ENCODE measurements at places on chromosomes 11 and 22.

- no peak for DNase-seq
Measured at GRCh38 chr11:12087075-12088004, 23.1 kb upstream of the MICAL2 start.

DNA sequence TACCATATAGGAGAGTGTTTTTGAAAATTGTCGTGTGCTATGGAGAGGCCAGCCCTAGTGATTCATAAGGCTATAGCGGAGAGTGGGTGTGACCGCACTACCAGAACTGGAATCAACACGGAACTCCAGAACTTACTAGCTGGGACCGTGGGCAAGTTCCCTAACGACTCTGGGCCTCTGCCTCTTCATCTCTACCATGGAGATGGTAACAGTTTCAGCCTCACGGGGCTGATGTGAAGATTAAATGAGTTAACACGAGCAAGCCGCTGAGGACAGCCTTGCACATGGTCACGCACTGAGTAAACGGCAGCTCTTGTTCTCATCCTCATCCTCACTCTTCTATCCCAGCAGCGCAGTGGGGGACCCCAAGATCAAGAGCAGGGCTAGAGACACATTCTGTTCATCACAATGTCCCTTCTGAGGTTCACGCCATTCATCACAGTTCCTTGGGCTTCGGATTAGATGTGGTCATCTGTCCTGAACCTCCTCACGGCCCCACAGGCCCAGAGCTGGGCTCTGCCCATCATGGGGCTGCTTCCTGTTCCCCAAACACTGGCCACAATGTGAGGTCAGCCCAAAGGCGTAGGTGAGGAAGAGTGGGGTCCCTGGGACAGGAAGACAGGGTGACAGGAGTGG is 47.2 kb upstream of the CD5 start:
- no peak for DNase-seq

GRCh38 chr22:17149076-17149815 is 9.8 kb downstream of the HDHD5 start:
- DNase-seq, result no peak

DNA sequence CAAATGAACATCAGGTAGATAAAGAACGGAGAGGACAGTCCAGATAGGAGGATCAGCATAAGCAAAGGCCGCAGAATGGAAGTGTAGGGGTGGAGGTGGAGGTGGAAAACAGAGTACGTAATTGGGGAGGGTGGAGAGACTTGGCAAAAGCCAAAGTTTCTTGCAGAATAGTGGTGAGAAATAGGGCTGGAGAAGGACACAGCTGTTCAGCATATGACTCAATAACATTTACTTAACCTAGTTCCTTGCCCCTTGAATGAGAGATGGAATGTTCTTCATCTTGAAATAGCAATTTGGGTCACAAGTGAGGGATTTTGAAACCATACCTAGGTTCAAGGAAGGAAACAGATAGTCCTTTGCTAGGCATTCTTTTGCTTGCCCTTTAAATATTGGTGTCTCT is 235.9 kb upstream of the ARHGAP20 start:
- DNase-seq, result no peak

GRCh38 chr11:128061281-128061871 is 526.0 kb downstream of the ETS1 start:
- no peak for DNase-seq

DNA sequence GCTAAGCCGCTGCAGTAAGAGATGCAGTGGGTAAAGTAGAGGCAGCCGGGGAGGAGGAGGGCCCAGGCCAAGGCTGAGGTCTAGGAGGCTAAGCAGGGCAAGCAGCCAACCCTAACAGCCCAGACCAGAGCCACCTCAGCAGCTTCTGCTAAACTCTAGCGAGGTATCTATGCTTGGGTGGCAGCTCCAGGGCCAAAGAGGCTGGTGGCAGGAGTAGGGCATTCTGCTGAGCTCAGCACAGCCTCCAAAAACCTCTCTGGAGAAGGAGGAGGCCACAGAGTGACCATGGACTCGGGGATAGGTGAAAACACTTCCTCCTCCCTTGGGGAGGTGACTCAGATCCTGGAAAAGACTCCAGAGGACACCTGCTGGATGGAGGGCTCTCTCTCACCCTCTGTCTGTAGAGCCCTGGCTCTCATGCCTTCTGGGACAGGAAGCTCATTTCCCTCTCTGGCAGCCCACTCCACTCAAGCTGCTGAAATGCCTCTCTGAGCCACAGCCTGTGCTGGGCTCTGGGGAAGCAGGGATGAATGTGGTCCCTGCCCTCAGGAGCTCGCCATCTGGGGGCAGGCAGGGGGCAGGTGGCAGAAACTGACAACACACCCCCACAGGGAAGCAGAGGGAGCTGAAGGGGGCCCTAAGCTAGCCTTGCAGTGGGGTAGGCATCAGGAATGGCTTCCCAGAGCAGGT is 16.5 kb upstream of the TPBGL start:
- no peak for DNase-seq

DNA sequence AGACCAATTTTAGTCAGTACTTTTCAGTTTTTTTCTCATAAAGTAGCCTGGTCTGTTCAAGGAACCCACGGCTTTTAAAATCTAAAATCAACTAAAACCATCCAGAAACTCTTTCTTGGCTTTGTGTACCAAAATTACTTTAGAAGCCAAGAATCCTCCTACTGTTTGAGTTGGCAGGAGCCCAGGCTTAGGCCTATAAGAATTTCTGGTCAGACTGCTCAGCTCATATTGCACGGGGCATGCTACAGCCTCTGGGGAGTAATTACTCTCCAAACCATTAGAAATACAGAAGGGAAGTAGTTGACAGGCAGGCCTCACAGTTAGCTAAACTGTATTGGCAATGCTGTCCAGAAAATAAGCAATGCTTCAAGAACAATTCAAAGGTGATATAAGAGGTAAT is 1862.9 kb upstream of the RAG2 start:
- peak; percentile 2 for DNase-seq

- DNase-seq, result no peak
Measured at GRCh38 chr22:34592123-34592740, 473.7 kb upstream of the ISX start.

DNA sequence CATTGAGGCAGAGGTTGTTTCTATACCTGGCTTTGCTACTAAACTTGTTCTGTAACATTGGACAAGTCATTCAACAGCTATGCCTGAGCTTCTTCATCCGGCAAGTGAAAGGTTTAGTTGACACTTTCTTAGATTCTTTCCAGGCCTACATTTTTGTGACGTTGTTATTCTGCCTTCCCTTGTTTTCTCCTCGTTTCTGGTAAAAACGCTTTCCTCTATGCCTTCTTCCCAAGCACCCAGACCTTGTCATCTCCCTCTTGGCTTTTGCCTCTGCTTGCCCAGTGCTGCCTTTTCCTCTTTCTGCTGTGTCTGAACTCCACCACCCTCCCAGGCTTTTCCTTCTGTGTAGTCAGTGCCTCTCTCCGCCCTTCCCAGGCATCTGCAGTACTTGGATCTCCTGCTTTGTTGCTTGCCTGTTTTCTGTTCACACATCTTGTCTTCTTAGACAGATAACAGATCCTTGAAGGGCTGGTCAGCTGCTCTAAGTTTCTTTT is 1.4 kb upstream of the AMOTL1 start:
- no peak for DNase-seq

GRCh38 chr11:62710001-62710345 is 2.5 kb downstream of the GNG3 start:
- DNase-seq, result peak; percentile 46

GRCh38 chr22:20205964-20206708 is 55.3 kb upstream of the CCDC188 start:
- DNase-seq, result peak; percentile 74

GRCh38 chr11:61871158-61871597 is 20.2 kb downstream of the FADS3 start:
- DNase-seq, result peak; percentile 91

DNA sequence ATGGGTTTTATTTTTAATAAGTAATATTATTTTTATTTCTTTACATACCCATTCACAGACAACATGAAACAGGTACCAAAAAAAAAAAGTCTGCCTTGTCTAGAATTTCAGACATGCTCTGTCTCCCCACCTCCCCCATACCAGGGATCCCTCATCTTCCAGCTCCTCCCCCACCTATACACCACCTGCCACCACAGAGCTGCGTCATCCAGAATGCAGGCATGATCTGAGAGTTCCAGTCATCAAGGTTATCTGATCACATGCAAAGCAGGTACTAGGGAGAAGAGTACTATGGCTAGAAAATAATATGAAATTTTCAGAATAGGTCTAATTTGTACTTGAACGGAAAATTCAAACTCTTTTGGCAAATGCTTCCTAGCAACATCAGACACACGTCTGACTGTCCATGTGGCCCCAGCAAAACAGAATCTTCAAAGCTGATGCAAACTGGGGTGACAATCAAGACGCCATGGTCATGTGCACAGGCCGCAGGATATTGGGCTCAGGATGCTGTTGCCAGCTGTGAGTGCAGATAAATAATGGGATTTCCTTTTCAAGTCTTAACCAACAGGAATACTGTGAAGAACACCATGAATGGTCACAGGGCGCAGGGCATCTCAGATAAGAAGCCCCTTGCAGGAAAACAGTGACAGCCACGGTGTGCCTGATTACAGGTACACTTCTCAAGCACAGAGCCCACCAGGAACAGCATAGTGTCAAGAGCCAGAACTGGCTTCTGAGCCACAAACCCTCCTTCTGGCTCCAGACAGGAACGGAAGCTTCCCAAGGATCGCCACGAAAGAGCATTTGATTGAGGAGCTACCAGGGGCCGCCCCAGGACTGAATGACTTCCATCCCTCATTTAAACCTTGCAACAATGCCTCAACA is 169.5 kb downstream of the EFCAB6 start:
- DNase-seq, result no peak

DNA sequence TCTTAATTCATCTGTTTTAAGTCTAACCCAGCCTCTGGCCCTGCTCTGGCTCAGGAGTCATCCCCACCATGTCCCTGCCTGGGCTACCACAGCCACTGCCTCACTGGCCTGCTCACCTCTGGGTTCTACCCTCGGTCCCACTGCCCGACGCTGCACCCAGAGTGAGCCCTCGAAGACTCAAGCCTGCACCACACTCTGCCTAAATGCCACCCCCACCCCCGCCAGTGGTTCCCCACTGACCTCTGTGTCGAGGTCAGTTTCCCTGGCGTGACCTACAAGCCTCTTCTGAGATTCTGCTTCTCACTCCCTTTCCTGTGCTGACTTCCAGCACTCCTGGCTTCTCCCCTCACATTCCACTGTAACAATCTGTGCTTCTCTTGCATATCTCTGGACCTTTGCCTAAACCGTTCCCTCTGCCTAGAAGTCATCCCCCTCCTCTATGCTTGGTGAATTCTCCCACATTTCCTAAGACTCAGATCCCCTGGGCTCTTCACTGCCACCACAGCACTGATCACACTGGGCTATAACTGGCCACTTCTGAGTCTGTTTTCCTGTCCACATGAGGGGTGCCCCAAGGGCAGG is 12.5 kb upstream of the PDE2A start:
- no peak for DNase-seq

DNA sequence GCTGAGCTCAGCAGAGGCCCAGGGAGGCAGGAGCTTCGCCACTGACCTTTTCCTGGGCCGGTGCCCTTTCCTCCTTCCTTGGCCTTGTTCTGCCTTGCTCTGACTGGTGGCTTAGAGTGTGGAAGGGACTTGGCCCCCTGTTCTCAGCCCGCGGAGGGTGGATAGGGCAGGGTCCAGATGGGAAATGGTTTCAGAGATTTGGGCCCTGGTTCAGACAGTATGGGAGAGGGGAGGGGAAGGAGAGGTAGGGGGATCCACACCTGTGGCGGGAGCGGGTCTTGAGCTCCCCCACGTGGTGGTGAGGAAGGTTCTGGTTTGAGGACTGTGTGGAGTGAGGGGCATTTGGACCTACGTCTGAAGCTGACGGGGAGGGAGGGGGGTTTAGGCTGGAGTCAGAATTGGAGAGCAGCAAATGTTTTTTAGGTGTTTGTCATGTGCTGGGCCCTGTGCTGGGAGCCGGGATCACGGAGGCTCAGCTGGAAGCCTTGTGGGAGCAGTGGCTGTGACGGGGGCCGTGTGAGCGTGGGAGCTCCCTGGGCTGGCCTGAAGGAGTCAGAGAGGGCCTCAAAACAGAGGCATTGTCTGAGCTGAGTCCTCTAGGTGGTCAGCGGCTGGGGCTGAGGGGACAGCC is 27.2 kb downstream of the SHANK3 start:
- no peak for DNase-seq

GRCh38 chr11:10606536-10607208 is 38.2 kb upstream of the LYVE1 start:
- DNase-seq, result peak; percentile 42

GRCh38 chr11:63369971-63370588 is 495 bp downstream of the SLC22A9 start:
- DNase-seq, result no peak

- DNase-seq, result peak; percentile 13
Measured at GRCh38 chr11:31702966-31703365, 108.2 kb downstream of the PAX6 start.

DNA sequence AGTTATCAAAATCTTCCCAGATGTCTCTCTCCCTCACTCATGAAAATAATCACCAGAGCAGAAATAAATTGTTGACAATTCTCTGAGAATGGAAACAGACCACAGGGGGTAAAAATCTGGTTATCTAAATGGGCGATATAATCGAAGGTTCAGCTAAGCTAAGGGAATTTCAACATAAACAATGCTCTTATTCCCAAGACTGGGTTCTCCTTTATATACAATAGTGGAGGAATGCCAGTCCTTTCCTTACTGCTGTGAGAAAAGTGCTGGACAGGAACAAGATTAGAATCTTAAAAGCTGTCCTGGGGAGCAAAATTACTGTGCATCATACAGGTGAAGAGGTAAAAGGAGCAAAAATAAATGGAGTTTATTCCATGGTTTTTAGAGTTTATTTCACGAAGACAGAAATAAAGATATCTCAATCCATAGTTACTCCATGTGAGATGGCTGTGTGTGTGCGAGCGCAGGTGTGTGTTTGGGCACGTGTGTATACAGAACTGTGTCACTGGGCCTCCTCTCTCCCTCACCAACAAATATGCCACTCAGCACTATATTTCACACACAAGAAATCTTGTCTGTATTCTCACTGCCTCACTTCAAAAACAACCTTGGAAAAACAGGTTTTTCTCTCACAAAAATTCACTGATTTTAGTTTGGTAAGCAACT is 385.6 kb downstream of the DCDC1 start:
- DNase-seq, result no peak

- DNase-seq, result peak; percentile 36
Measured at GRCh38 chr11:5992604-5993251, 5.9 kb upstream of the OR52L1 start.

- no peak for DNase-seq
Measured at GRCh38 chr11:80816966-80817365, 1376.1 kb upstream of the TENM4 start.

GRCh38 chr22:25098445-25099081 is 101.1 kb upstream of the CRYBB3 start:
- DNase-seq, result no peak

DNA sequence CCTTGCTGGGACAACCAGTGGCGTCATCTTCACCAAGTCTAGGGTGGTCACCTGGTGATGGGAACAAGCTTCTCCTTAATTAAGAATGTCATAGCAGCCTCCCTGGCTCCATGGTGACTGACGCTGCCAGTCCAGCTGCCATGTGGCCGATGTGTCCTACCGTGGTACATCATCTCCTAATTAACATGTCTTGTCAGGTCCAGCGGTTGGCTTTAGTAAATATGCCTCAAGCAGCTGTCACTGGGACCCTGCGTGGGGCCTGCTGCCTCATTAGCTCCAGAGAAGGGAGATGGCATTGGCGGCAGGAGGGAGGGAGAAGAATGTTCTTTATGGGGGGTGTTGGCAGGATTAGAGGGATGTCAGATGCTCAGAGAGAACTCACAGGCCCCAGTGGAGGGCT is 271.9 kb downstream of the ST3GAL4 start:
- no peak for DNase-seq
